ENCODE measurements at places on chromosomes 7 and 10.

- no peak for DNase-seq
These were observed 101.8 kb upstream of the FZD1 start for GRCh38 chr7:91162436-91162835.

DNA sequence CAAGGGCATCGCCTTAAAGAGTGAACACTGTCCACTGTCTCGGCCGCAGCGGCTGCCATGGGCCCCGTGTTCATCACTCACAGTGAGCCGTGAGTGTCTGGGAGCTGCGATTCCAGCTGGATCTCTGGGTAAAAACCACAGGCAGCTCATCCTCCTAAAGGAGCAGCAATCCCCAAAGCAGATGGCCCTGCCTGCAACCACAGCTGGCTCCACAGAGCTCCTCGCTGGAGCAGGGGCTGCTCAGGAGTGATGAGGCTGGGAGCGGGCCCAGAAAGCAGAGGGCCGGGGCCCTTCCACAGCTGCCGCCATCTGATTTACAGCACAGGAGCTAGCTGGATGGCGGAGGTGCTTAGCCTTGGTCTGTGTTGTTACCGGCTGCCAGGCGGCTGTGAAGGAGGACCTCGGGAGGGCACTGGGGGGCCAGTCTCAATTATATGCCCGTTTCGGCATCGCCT is 6.6 kb upstream of the TMEM184A start:
- DNase-seq = peak; percentile 54

DNA sequence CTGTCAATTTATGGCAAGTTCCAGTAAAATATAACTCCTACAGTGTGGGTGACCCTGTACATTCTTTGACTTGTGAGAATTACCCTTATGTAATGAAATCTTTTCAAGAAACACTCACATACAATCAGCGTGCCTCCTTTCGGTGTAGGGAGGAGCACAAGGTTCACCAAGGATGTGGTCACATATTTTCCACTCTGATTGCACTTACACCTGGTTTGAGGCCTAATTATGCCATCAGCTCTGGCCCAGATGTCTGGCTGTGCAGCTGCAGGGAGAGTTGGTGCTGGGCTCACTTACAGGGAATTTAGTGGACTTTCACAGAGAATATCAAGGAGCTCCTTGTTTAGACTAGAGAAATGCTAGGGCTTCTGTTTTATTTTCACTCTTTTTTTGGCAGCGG is 146.0 kb upstream of the STEAP4 start:
- DNase-seq = no peak

GRCh38 chr7:43763183-43763582 is 4.7 kb downstream of the BLVRA start:
- DNase-seq = no peak

GRCh38 chr7:80679921-80680907 is 41.8 kb downstream of the CD36 start:
- no peak for DNase-seq

DNA sequence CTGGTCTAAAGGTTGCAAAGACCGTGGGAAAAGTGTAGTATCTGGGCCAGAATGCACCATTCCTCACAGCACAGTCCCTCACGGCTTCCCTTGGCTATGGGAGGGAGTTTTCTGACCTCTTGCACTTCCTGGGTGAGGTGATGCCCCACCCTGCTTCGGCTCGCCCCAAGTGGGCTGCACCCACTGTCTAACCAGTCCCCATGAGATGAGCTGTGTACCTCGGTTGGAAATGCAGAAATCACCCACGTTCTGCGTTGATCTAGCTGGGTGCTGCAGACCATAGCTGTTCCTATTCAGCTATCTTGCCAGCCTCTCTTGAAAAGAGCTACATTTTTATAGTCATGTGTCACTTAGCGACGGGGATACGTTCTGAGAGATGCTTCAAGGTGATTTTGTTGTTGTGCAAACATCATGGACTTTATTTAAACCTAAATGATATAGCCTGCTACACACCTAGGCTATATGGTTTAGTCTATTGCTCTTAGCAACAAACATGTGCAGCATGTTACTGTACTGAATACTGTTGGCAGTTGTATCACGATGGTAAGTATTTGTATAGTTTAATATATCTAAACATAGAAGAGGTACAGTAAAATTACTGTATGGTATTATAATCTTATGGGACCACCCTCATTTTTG is 120.0 kb downstream of the PPP1R9A start:
- DNase-seq = no peak

DNA sequence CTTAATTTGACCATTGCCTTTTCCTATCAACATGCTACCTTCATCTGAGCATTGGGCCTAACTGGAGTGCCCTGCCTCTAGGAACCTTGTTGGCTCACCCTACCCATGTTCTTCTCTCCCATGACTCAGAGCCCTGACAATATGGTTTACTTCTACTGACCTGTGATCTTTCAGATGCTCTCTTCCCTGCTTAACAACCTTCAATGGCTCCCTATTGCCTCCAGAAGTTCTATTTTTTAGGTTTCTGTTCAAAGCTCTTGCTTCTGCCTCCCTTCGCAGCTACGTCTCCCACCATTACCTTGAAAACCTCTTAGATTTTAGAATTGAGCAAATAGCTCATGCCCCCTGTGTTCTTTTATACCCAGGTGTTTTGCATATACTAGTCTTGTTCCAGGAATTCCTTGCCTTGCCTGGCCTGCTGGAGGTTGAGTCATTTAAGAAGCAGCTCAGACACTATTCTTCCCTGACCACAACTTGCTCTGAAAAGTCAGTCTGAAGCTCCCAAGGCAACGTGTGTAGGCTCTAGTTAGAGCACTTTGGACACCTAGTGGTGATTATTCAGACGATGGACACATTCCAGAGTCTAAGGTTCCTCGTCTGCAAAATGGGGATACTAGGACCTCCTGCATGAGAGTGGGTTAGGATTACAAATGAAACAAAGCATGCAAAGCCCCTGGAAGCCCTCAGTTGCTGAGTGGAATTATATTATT is 64.4 kb upstream of the EMX2 start:
- peak; percentile 76 for DNase-seq

DNA sequence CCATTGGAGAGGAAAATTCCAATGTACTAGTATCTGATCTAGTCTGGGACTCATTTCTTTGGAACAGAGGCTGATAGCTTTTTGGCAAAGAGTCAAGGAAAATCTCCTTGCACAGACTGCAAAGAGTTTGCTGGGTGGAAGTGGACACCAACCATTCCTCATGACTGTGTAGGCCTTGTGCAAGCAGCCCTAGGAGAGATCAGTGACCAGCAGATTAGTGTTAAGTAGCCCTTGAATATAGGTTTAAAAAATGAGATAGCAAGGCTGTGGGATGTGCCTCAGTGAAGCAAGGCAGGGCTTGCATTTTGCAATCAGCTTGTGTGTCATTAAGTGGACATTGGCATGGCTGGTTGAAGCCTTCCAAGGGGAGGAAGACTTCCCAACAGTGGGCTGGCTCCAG is 341.6 kb downstream of the PLXNA4 start:
- no peak for DNase-seq

- no peak for DNase-seq
These were observed 9.3 kb downstream of the ZNF316 start for GRCh38 chr7:6646465-6646864.

GRCh38 chr10:120788771-120789170 is 62.4 kb upstream of the WDR11 start:
- DNase-seq = no peak

- no peak for DNase-seq
These were observed 136.8 kb downstream of the KLF6 start for GRCh38 chr10:3648170-3648569.

GRCh38 chr10:129523031-129523722 is 56.1 kb downstream of the MGMT start:
- DNase-seq = no peak

DNA sequence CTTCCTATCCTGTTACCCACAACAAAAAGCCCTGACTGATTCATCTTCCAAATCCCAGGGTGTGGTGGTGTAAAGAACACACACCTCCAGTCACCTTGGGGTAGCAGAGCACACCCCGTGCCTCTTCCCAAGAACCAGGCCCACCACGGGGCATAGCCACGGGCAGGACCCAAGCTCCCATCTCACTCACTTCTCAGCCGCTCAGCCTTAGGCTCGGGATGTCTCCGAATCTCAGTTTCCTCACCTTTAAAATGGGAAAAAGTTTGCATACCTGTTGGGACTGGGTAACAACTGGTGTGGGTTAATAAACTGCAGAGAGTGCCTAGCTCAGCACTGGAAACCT is 139.0 kb downstream of the FGFR2 start:
- DNase-seq = no peak

- DNase-seq = no peak
These were observed 3.4 kb upstream of the MYL7 start for GRCh38 chr7:44144426-44144967.

GRCh38 chr10:77776487-77776886 is 138.9 kb upstream of the KCNMA1 start:
- no peak for DNase-seq

GRCh38 chr10:113960617-113961181 is 83.0 kb upstream of the ADRB1 start:
- peak; percentile 23 for DNase-seq

DNA sequence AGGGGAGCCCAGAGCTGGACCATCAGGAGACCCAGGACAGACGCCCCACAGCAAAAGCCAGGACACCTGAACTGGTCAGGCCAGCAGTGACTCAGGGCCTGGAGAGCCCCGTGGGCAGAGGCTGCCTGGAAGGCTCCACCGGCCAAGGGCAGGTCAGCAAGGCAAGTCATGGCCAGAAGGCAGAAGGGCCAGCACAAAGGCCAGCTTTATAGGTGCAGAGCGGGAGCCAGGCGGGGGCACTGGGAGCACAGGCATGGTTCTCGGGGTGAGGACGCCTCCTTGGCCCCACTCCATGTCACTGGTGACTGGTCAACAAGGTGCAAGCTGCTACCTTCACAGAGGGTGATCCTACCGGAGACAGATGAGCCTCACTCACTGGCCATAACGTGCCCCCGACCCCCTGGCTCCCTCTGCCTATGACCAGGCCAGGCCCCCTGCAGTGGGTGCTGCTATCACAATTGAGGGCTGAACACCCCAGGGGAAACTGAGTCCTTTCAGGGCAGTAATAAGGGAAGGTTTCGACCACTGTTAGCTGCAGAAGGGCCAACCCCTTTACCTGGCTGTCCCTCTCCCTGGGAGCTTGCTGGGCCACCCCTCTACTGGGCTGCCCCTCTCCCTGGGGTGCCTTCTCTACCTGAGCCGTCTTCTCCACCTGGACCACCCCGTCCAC is 317.4 kb downstream of the PTPRN2 start:
- no peak for DNase-seq

DNA sequence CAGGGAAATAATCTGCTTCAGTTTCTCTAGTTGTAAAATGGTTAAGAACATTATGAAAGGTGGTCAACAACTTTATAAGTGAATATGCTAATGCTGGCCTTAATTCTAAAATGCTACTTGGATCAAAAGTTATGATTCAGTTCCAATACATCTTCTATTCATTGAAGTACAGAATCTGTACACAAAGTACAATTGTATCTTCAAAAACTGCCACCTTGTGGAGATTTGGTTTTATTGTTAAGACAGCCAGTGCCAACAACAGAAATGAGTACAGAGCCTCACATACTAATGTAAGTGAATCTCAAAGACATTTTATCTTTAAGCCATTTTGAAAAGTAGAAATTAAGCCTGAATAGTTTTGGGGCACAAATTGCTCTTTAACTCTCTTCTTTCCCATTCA is 194.0 kb downstream of the CFTR start:
- DNase-seq = peak; percentile 18

DNA sequence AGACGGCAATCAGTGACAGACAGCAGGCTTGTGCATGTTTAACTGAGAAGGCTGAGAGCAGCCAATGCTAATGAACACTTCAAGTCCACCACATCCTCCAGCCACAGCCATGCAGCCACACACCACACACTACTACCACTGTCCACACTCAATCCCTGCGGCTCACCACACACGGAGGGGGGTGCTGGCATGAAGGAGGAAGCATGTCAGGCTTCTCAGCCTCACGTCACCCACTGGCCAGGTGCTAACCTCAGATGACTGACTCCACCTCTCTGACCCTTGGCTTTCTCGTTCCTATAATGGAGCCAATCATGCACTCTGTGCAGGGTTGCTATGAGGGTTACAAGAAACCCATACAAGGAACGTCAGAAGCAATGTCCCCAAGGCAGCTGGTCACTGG is 165.4 kb upstream of the RNF32 start:
- DNase-seq = no peak

DNA sequence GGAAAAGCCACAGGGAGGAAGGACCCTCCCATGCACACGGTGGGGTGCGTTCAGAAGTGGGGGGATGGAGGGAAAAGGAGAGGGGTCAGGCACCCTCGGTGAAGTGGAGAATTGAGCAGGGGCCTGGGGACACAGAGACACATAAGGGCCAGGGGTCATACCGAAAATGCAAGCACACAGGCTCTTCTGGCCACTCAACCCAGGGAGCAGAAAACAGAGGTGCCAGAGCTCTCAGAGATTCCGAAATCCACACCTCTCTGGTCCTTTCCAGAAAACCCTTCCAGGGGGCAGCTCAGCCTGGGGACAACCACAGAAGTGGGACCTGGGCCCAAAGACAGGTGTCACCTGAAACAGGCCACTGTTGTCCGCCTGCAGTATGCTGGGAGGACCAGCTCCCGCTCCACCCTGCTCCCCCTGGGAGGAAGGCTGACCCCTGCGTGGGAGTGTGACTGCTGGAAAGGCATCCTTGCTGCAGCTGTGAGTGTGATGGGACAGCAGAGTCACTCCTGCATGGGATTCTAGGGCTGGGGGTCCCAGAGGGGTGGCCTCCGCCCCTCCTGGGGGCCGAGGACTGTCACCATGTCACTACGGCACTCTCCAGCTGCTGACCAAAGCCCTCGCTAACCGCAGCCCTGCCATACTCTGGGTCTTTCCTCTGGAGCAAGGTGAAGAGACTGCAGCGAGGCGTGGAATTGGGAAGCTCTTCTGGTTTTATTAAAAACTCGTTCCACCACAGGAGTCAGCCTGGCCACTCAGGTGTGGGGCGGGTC is 63.1 kb downstream of the TMEM209 start:
- no peak for DNase-seq

DNA sequence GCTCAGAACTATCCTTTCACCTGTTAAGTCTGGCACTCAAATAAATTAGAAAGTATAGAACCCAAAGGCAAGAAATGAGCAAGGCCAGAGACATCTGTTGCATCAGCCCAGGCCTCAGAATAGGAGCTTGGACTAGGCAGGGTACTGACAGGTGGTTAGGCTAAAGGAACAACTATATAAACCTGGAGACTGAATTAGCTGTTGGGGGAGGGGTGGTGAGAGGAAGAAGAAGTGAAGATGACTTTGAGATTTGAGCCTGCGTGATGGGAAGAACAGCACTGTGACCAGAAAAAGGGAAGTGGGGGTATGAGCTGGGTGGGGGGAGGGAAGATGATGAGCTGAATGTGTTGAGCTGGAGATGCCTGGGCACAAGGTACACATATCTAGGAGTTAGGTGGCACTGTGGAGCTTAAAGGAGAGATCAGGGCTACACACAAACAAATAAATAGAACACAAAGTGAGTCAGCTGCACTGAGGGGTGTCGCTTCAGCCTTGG is 244.7 kb downstream of the PTEN start:
- no peak for DNase-seq

GRCh38 chr10:120599200-120599724 is 142.2 kb downstream of the PLPP4 start:
- no peak for DNase-seq
